ENCODE measurements at places on chromosomes 4 and X.
A peak's percentile ranks its signal among the peaks of the same experiment; 100 is the strongest.

DNA sequence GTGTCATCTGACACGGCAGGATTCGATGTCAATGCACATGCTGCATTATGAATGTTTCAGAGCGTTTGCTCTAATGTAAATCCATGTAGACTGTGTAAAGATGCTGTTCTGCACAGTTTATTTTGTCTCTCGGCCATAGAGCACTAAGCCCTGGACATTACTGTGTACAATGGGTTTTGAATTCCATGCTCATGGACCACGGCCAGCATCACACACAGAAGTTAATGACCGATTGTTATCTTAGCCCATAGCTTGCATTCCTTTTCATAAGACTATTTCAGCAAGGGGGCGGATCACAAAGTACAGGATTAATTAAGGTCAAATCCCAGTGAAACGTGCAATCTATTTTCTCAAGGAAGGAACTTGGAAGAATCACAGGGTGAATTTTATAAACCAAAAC lies 286.1 kb upstream of the TENM3 start:
- peak; percentile 96 for DNase-seq

- no peak for DNase-seq
These were observed 47.5 kb downstream of the SMC1A start for GRCh38 chrX:53374923-53375322.

DNA sequence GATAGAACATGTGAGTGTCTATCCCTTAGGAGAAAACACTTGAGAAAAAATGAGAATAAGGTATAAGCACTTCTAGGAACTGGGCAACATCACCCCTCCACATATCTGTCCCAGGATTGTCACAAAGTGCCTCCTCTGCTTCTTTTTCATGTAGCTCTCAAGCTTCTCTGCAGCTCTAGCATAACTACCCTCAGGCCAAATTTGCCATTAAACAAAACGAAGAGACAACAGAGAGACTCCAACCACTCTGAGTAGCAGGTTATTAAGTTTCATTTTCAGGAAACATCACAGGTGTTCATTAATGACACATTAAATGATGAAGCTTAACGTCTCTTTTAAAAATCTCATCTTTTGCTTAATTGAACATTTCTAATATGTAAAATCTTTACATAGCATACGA lies 580.0 kb downstream of the GALNTL6 start:
- DNase-seq: no peak

- DNase-seq: no peak
These were observed 158.3 kb downstream of the PALLD start for GRCh38 chr4:168655182-168655581.

- DNase-seq: no peak
These were observed 57.2 kb downstream of the JADE1 start for GRCh38 chr4:128866691-128867090.

DNA sequence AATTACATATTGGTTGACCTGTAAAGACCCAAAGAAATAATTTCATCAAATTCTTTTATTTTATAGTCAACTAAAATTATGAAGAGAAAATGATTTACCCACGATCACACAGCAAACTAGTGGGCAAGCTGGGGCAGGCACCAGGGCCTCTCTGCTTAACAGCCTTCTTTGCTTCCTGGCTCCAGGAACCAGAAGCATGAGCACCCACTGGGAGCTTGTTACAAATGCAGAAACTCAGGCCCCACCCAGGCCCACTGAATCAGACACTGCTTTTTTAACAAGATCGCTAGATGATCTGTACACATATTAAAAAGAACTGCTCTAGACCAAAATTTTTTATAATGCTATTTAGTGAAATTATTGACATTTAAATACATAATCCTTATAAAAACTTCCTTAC lies 95.0 kb downstream of the GEMIN8 start:
- DNase-seq: no peak

GRCh38 chr4:119132306-119132705 lies 3.3 kb upstream of the MYOZ2 start:
- DNase-seq: no peak

GRCh38 chr4:181834071-181834470 lies 409.1 kb upstream of the TENM3 start:
- no peak for DNase-seq

DNA sequence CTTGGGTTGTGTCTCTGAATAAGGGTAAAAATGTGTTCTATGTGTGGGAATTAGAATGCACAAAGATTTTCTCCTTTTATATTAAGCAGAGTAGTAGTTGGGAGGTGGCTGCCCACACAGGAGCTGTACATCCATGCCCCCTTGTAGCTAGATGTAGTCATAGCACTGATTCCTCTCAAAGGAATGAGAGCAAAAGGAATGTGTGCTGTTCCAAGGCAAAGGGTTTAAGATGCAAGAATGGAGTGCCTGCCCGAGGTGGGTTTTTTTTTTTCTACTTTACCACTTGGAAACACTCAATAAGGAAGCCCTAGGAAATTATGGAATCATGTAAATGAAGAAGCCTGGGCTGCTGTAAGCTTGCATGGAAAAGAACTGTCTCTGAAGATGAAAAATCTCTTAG lies 2183.2 kb upstream of the AGA start:
- peak; percentile 58 for DNase-seq

GRCh38 chr4:119307606-119308005 lies 14.3 kb downstream of the FABP2 start:
- DNase-seq: no peak

DNA sequence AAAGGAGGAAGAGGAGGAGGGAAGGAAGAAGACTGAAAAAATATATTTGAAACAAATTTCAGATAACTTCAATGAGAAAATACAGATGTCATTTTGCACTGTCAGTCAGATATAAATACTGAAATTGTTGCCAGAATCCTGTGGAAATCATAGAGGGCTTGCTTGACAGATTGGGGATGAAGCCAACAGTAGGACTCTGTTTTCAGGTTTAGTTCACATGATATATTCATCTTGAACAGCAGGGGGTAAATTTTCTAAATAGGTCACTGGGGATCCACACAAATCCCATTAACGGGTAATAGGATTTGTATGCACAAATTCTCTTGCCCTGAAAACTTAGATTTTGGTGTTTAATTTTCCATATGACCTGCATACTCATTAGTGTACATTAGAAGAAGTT lies 103.3 kb upstream of the PCDH18 start:
- no peak for DNase-seq

DNA sequence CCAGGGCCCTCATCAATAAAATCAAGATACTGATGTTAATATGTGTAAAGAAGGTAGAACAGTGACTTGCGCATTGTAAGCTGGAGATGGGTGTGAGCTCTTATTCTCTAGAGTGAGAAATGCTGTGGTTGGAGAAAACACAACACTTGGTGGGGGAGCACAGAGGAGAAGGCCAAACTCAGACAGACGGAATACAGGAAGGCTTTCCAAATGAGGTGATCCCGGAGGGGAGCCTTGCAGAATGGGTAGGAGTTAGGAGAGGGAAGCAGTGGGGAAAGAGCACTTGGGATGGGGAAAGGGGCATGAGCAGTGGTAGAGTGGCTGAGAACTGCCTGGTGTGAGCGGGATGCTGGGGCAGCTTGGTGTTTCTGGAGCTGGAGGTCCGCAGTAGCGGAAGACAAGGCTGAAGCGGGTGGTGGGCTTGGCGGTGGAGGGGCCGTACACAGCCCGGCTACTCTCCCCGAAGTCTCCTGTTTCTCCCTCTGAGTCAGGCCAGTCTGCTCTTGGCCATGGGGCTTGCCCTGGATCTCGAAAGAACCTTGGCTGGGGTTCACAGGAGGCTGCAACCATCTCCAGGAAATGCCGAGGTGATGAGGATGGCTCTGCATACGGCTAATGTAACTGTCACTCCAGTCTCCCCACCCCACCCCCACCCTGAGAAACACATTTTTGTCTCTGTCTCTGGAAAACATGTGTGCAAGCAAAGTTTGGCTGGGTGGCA lies 11.3 kb upstream of the PLAC1 start:
- DNase-seq: no peak

GRCh38 chr4:185654311-185654710 lies 119.0 kb upstream of the PDLIM3 start:
- DNase-seq: no peak

DNA sequence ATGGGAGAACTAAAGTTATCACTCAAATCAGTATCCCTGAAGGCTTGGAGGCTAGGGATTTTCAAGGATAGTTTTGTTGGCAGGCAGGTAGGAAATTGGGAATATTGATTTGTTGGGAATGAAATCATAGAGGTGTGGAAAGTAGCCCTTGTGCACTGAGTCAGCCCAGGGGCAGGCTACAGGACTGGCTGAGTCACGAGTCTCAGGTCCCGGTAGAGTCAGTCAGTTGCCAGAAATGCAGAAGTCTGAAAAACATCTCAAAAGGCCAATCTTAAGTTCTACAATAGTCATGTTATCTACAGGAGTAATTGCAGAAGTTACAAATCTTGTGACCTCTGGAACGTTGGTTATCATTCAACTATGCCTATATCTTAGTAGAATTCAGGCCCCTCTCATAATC lies 153.1 kb downstream of the GC start:
- DNase-seq: no peak

GRCh38 chr4:27973056-27973455 lies 1112.4 kb downstream of the STIM2 start:
- no peak for DNase-seq

DNA sequence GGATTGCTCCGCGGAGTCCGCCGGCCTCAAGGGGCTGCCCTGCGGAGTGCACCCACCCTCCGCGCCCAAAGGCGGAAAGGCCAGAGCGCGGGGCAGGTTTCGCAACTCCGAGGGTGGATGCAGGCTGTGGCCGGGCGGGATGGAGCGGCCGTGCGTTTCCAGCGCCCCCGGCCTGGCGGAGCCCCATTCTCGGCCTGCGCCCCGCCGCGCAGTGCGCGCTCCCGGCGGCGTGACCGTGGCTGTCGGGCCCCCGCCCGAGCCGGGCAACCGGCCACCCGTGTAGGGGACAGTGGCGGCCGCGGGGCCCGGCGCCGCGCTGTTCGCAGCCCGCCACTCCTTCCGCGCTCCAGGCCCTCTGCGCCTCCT lies 331 bp downstream of the SETD7 start:
- no peak for DNase-seq

GRCh38 chr4:168388890-168389289 lies 70.3 kb upstream of the DDX60 start:
- no peak for DNase-seq

DNA sequence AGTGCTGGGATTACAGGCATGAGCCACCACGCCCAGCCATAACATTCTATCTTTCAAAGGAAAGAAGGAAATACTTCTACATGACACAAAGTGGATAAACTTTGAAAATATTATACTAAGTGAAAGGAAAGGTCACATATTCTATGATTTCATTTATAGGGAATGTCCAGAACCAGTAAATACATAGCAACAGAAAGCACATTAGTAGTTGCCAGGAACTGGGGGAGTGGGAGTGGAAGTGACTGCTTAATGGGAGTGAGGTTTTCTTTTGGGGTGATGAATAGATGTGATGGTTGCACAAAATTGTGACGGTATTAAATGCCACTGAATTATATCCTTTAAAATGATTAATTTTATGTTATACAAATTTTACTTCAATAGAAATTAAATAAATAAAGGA lies 95.7 kb upstream of the IL15 start:
- DNase-seq: no peak

GRCh38 chrX:40099055-40099958 lies 1.5 kb upstream of the BCOR start:
- DNase-seq: no peak

DNA sequence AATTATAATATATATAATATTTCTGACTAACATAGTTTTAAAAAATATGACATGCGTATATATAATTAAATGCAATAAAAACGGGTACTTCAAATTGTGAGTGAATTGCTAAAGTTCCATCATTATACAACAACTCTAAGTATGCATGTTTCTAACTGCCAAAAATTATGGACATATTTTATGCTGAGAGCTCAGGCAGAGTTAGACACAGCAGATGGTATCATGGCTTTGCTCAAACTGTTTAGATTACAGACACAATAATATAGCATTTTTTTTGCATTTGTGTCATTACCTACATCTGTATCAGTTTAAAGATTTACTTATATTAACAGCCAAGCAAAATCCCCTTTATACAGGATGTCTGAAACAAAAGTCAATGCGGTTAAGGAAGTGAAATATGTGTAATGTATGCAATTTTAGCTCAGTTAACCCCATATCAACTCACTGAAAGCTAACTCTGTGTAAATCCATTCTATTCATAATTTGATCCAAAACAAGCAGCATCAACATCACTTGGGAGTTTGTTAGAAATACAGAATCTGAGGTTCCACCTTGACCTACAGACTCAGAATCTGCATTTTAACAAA lies 119.1 kb upstream of the CNKSR2 start:
- DNase-seq: no peak

GRCh38 chr4:173269280-173269679 lies 64.9 kb downstream of the HMGB2 start:
- no peak for DNase-seq

DNA sequence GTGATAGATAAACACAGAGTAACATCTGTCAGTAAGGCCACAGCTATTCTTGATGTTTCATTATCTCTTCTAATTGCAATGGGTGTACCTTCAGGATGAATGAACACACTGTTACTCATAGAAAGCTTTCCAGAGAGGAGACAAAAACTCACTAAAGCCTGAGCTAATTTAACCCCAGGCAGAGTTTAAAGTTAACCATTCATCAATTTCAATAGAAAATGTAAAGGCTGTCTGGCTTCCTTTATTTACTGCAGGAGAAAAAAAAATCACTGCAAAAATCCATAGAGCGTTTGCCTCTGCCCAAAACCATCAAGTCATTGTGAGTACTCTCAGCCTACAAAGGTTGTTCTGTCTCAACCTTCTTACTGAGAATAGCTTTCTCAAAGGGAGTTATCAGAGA lies 376.9 kb downstream of the PPP4R3C start:
- no peak for DNase-seq

DNA sequence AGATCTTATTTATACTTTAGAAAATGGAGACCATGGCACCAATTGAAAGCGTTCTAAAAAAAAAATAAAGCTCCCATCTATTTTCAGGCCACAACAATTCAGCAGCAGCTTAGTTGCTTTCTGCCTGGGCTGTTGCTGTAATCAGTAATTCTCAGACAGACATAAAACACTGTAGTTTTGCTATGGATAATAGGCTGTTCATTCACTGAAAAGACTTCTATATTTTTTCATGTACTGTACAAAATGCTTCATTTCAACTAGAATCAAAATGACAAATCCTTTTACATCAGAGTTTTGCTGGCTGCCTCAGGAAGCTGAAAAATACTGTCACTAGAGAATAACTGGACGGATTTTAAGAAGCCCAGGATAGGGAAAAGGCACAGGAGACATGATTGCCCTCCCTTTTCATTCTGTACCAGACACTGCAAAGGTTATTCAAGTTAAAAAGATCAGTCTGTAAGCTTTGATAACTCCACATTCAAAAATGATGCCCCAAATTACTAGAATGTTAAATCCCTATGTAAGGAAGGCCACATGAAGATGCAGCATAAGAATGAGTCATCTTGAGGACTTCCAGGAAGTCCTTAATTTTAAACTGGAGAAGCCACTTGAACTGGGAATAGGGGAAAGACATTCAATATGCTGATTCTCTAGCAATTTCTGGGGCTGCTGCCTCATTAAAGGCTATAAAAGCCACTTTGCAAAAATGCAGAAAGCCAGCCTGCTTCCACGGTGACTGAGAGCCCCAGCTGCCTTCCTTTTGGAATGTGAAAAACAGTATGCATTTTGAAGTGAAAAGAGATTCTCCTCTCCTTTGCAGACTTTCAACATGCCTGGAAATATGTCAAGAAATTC lies 403.2 kb upstream of the RASGEF1B start:
- DNase-seq: no peak

All from astrocyte of the cerebellum (primary cell).